G401 (cell line): ENCODE measurements at places on chromosomes 3 and 15. TPM values are rescaled to one million over a fixed set of nuclear protein-coding genes. Genes with fewer than 3 reads are reported as not detected.

The GLDN gene
- total RNA-seq = not detected in 2 replicates

The CMTM8 gene
- total RNA-seq = 3.1 and 6.6 TPM in 2 replicates

The NMB gene
- total RNA-seq = 4.5 and 5.6 TPM in 2 replicates

The GOLGA6L7 gene
- total RNA-seq = not detected in 2 replicates

The EXOSC7 gene
- total RNA-seq = 66.9 and 78.1 TPM in 2 replicates

The RBMS3 gene
- total RNA-seq = 0.20 and 2.3 TPM in 2 replicates

The CHST13 gene
- total RNA-seq = 0.49 and 2.0 TPM in 2 replicates

The ONECUT1 gene
- not detected in 2 replicates for total RNA-seq

The CEP19 gene
- total RNA-seq = 4.4 and 8.7 TPM in 2 replicates

The CLDN18 gene
- not detected in 2 replicates for total RNA-seq

The TTLL13 gene
- not detected in 2 replicates for total RNA-seq

The TNIK gene
- 0.03 TPM in 1 of 2 replicates, not detected in the other for total RNA-seq

The MRPL3 gene
- total RNA-seq = 230 and 293 TPM in 2 replicates

The FGD5 gene
- total RNA-seq = 0.25 and 0.58 TPM in 2 replicates
